ENCODE measurements at places on chromosomes 1 and 21.

GRCh38 chr1:31485166-31485565 is 72.2 kb downstream of the SERINC2 start:
- H3K27ac ChIP-seq: no peak overlapping the region
- no peak for DNase-seq
- no peak overlapping the region for H3K4me3 ChIP-seq
- H3K27me3 ChIP-seq: peaks cover 10% of the 10 kb centered on the region
- H3K4me1 ChIP-seq: peaks cover 7% of the 10 kb centered on the region

DNA sequence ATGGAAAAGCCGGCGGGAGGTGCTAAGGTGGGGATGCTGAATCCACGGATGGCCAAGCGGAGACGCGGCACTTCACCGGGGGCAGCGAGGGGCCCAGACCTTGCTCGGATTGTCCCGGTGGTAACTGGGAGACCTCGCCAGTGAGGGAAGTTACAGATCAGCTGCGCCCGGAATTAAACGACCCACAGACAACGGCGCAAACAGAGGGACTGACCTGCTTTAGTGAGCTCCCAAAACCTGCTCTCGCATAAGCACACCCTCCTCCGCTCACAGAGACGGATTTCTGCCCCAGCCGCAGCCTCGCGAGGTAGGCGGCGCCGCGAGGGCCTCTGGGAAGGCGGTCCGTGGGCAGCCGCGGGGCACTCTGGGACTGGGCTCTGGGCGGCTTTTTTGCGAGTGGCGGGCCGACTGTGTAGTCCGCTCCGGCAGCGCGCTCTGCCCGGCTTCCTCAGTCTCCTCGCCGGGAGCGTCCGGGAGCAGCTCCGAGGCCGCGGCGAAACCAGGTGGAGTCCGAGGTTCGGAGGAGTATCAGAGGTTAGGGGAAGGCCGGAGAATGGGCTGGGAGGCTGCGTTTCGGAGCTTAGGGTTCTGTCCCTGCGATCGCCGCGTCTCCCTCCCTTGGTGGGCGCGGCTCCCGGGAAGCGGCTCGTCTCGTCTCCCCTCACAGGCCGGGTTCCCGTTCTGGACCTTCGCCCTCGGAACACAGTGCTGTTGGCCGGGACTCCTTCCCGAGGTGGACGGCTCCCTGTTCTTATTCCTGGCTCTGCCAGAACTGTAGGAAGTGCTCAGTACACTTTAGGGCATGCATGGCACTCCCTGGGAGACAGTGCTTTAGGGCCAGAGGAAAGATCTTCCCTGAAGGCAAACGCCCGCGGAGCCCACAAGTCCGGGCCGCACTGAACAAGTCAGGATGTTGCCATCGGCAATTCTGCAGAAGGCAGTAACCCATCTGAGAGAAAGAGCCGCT is at the start of gene EXO5:
Gene EXO5 (plus strand): TSS at position 393 of the 967 bp plus-strand sequence. CDS start 5,778 bp downstream, outside the sequence.
- H3K4me1 ChIP-seq: peaks cover 8% of the 10 kb centered on the region
- peak within 1 kb of the TSS; percentile 90 for H3K27ac ChIP-seq
- DNase-seq: peak; percentile 79
- H3K4me3 ChIP-seq: peak within 1 kb of the TSS; percentile 81

DNA sequence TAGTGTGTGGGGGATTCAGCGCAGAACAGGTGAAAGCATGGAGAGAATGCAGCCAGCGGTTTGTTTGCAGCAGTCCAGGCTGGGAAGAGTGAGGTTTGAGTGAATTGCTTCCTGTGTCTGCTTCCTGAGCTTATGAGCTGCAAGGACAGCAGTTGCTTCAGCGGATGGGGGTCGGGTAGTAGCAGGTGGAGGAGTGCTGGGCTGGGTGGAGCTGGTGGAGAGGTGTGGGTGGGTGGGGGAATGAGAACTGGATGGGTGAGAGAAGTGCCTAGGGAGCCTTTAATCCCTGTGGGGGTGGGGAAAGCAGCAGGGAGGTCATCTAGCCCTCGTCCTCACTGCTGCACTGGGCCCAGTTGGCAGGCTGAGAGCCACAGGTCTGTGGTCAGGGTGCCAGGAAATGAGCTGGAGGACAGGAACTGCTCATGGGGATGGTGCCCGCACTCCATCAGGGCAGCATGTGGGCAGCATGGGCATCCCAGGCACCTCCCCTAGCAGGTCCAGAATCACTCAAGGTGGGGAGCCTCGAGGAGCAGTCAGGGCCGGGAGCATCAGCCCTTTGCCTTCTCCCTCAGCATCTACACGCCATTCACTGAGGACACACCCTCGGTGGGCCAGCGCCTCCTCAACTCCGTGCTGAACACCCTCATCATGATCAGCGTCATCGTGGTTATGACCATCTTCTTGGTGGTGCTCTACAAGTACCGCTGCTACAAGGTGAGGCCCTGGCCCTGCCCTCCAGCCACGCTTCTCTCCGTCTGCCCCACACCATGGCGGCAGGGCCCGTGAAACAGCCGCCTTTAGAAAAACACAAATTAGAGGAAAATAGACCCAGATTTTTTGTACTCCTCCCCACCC is 14.8 kb downstream of the PSEN2 start:
- H3K4me3 ChIP-seq: no peak overlapping the region
- DNase-seq: no peak
- H3K4me1 ChIP-seq: peaks cover 18% of the 10 kb centered on the region
- peaks cover 13% of the 10 kb centered on the region for H3K36me3 ChIP-seq

DNA sequence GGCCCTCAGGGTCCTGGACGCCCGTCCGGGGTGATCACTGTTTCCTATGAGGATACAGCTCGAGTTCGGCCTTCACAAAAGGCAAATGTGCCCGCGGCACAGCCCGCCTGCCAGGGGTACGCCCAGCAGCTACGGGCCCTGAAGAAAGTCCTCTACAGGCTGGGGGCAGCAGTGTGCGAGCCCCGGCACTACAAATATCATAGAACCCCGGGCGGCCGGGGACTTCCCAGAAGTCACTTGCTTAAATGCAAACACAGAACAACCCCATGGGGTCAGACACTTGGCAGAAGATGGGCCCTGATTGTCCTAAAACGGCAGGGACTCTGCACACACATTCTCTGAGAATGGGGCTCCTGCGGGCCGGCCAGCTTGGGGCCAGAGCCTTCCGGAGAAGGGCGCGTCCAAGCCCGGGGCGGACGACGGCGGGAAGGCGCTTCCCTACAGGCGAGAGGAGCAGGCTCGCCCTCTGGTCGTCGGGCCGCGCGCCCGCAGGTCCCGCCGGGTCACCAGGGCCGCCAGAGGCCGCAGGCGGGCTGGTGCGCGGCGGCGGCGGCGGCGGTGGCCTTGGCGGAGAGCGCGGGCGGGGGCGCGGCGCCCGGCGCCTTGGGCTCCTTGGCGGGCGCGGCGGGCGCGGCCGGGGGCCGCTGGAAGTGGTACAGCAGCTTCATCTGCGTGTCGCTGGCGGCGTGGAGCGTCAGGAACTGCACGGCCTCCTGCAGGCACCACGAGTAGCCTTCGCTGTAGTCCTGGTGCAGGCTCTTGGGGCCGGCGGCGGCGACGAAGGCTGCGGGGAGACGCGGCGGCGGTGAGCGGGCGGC is 888 bp downstream of the HES5 start:
- no peak overlapping the region for H3K27ac ChIP-seq
- no peak for DNase-seq
- peaks cover 24% of the 10 kb centered on the region for H3K4me1 ChIP-seq
- no peaks in the 10 kb centered on the region for H3K36me3 ChIP-seq

DNA sequence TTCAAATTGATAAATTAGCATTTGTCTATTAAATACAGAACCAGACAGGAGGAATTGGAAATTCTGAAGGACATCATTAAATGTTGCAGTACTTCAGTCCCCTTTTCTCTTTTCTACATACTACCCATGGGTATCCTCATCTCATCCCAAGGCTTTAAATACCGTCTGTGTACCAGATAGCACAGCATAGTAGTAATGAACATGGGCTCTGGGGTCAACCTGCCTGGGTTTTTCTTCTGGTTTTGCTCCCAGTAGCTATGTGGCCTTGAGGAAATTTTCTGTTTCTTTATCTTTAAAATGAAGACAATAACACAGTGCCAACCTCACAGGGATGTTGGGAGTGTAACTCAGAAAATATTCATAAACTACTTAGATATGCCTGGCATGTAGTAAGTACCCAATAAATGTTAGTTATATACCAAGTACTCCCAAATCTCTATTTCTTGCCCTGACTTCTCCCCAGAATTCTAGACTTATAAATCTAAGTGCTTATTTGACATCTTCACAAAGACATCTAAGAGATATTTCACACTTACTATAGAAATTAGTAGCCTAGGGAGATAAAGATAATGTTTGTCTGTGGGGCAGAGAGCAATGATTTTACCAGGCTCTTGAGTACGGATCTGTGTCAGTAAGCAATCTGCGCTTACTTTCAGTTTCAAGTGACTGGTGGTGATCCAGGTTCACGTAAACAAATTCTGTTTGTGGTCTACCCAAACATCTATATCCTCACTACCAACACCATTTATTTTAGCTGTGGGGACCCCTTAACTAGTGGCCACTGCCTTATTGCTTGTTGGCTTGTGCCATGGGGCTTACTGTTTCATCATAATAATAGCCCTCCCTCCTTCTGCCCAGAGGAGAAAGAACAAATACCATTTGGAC is 37.3 kb downstream of the VANGL2 start:
- peaks cover 3% of the 10 kb centered on the region for H3K27me3 ChIP-seq
- no peak overlapping the region for H3K27ac ChIP-seq
- H3K4me1 ChIP-seq: no peaks in the 10 kb centered on the region
- no peak overlapping the region for H3K4me3 ChIP-seq
- H3K36me3 ChIP-seq: no peaks in the 10 kb centered on the region
- DNase-seq: no peak

GRCh38 chr1:31666263-31666963 is 21.7 kb upstream of the PEF1 start:
- H3K36me3 ChIP-seq: peaks cover 12% of the 10 kb centered on the region
- no peak overlapping the region for H3K4me3 ChIP-seq
- H3K27me3 ChIP-seq: no peaks in the 10 kb centered on the region
- peaks cover 36% of the 10 kb centered on the region for H3K4me1 ChIP-seq
- no peak for DNase-seq
- peak overlapping the region; percentile 87 for H3K27ac ChIP-seq

DNA sequence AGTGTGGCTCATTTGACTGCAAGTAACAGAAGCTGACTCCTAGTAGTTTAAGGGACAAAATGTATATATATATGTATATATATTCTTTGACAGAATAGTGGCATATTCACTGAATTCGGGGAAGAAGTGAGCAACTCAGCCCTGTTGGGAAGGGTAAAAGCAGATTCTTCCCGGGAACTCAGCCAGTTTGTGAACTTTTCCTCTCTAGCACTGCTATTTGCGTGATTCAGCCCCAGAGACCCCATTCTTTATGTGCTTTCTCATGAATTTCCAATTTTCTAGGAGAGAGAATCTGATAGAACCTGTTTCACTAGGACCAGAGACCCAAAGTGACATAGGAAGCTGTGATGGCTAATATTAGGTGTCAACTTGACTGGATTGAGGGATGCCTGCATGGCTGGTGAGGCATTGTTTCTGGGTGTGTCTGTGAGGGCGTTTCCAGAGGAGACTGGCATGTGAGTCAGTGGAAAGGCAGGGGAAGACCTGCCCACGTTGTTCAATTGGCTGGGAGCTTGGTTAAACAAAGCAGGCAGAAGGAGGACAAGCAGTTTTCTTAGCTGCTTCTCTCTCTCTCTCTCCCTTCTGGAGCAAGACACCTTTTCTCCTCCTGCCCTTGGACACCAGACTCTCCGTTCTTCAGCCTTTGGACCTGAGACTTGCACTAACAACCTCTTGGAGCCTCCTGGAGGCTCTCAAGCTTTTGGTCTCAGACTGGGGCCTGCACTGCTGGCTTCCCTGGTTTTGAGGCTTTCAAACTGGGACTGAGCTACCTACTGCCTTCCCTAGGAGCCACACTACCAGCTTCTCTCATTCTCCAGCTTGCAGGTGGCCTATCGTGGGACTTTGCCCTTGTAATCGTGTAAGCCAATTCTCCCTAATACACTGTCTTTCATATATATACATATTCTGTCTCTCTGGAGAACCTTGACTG is 93.4 kb upstream of the KCNK1 start:
- no peaks in the 10 kb centered on the region for H3K27me3 ChIP-seq
- no peak overlapping the region for H3K4me3 ChIP-seq
- DNase-seq: no peak
- no peaks in the 10 kb centered on the region for H3K36me3 ChIP-seq

DNA sequence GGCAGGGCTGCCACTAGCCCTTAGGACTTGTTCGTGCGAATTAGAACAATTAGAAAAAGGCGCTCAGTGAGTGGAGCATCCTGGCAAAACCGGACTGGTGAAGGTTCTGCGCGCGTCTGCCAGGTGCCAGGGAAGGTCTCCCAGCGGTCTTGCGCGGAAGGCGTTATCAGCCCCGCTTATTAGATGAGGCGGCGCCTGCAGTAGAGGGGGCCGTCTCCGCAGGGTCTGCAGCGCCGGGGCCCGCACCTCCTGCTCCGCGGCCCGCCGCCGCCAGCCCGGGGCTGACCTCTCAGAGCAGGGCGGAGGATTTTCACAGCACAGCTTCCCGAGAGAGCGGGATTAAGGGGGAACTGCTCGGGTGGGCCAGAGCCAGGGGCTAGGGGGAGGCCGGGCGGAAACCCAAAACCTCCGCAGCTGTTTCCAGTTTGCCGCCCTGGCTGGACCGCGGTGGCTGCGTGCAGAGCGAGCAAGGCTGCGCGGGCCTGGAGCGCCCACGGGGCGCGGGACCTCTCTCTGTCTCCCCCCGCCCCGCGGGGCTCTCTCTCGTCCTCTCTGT is 155.2 kb downstream of the FOXD2 start:
- H3K27ac ChIP-seq: no peak overlapping the region
- no peak for DNase-seq
- peaks cover 7% of the 10 kb centered on the region for H3K4me1 ChIP-seq
- H3K36me3 ChIP-seq: no peaks in the 10 kb centered on the region

Measured in mesothelial cell of epicardium (in vitro differentiated cells).